ENCODE measurements at places on chromosomes 5 and 9. TPM values are rescaled to one million over a fixed set of nuclear protein-coding genes. Genes with fewer than 3 reads are reported as not detected.

DNA sequence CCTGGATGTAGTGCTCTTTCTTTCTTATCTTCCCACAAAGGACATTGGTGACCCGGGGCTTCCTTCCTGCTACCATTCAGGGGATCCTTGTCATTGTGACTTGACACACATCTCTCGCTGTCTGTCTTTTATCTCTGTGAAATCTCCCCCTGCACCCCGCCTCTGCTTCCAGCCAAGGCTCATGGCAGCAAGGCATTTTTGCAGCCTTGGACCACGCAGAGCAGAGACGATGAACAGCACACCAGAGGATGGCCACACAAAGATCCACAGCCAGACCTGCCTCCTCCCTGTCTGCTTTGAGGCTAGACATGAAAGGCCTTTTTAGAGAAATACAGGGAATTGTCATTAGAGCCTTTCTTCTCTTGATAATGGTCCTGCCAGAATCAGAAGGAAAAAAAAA, 549.1 kb downstream of the CDK5RAP2 start:
- no peak for DNase-seq

DNA sequence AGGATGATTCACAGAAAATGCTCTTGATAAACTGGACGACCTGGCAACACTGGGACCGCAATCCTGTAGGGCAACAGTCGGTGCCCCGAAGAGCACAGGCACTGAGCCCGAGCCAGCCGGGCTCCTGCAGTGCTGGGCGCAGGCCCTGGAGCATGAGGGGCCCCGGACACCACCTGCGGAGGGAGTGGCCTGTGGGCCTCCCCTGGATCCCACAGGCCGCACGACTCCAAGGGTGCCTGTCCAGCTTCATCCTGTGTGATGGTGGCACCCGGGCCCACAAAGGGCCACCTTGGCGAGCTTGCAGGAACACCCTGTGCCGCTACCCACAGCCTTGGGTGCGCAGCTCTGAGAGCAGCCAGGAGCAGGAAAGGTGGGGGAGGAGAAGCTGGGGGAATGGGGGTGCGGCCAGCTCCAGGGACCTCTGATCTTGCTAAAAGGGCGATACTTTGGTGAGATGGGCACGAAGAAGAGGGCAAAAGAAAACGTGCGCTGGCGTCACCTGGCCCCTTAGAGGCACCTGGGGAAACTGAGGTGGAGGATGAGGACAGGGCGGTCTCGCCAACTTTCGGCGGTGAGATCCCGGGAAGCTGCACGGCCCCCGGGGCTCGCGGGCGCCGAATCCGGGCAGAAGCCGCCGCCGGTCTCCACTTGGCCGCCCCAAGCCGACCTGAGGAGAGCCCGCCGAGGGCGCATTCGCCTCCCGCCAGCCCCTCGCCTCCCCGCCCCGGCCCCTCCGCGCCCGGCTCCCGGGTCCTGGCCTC, 722 bp downstream of the TBC1D9B start:
- DNase-seq, result no peak

- DNase-seq, result no peak
Observed at GRCh38 chr9:101047848-101048397, 19.4 kb downstream of the PLPPR1 start.

Gene PGGT1B
- 7.2 TPM for total RNA-seq

DNA sequence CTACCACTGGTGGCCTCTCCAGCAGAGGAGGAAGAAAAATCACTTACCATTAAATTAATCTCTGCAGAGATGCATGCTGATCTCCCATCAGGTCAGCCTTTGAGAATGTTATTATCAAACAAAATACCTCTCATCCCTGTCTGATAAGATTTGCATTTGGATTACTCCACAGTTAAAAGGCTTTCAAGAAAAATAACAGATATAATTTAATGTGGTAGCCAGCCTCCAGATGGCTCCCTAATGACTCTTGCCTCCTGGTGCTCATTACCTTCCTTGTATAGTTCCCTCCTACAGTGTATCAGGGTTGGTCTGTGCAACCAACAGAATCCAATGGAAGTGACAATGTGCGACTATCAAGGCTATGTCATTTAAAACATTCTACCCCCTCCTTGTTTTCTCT, 63.6 kb upstream of the TNPO1 start:
- no peak for DNase-seq

DNA sequence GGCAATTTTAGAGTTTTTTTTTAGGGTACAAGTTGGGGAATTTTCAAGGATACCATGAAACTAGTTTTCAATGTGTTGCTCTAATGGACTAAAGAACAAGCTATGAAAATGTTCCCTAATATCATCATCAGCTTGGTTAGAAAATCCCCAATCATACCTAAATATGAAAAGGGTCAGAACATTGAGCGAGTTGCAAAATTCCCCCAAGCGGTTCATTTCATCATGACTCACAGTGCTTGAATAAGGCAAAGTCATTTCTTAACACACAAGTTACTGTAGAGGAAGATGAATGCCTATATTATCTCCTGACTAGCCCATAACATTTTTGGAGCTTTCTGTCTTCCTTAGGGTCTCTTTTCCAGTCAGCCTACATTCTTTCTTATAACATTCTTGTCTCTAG, 62.7 kb downstream of the ST8SIA4 start:
- DNase-seq, result no peak

DNA sequence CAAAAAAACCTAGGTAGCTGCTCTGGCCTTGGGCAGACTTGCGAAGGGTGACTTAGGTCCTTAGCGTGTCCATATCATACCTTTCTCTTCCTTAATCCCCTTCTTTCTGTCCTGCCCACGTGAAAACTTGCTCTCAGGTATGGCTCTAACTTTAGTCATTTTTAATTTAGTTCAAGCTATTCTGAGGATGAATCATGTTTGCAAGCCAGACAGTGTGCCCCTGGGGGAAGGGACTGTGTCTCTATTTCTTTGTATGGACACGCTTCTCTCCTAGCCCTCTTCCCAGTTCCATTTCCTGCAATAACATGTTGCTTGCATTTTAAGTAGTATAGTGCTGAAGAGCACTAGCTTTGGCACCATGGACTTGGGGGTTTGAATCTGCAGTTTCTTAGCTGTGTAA, 120.6 kb downstream of the PTTG1 start:
- no peak for DNase-seq

DNA sequence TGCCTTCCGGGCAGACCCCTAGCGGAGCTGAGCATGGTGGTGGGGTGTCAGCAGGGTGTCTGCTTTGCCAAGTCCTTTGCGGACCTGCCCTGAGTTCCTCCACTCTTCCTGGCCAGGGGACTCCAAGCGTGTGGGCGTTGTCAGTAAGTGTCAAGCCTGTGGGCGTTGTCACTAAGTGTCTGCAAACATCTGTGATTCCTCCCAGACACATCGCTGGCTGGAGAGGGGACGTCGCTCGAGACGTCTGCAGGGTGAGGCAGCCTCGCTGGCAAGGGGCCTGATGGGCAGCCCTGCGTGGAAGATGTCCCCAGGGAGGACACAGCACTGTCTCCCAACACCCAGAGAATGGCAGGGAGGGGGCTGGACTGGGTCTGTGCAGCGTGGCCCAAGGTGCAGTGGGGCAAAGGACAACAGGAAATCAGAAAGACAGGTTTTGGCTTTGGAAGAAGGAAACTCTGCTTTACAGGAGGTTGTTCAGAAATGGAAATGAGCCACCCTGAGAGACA, 28.8 kb downstream of the ADAMTSL2 start:
- DNase-seq, result no peak
